ENCODE measurements at places on chromosomes 13 and 19.

GRCh38 chr13:98032168-98032567 is 78.7 kb downstream of the IPO5 start:
- DNase-seq, result no peak

DNA sequence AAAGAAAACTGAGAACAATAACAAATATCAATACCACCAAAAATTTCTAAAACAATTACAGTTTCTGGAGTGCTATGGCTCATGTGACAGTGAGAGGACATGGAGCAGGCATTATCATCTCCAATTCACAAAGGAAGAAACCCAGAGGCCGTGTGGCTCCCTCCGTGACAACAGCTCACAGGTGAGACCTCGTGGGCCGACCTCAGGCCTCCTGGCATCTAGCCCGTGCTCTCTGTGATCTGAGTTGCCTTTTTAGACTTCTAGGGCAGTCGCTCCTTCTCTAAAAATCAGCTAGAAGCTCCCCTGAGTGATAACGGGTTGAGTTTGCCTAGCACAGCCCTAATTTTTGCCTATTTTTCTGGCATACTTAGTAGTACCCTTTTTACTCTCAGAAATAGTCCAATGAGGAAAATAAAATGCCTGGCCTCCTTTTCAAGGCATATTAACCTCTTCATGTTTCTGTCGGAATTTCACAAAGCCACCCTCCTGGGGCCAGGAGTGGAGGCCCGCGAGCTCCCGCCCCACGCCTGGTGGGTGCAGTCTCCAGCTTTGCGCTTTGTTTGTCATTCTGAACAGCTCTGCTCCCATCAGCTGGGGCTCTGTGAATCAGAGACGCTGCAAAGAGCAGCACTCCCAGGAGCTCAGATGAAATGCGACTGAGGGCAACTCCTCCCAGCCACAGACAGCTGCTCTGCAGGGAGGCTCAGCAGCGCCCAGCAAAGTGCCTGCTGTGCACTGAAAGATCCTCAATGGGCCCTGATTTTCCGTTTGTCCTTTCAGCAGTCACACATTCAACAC is 292.5 kb downstream of the UQCRFS1 start:
- no peak for DNase-seq

- peak; percentile 88 for DNase-seq
Measured at GRCh38 chr19:47428177-47428894, 9.0 kb upstream of the MEIS3 start.

DNA sequence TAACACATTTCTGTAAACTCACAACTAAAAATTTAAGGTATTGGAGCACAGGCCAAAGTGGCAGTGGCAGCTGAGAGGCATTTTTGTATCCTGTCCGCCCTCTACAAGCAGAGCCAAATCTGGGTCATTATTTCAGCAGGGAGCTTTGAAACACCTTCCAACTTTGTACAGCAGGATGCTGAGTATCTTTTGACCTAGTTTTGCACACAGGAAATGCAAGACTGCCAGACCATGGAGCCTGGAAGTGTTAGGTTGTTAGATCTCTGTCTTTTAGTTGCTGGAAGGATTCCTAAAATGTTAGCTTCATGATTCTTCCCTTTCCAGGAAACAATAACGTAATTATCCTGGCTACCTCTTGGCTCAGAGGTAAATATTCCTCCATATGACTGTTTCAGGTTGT is 148.6 kb upstream of the ATXN8OS start:
- DNase-seq, result no peak
